ENCODE measurements at places on chromosomes 1 and 21.

DNA sequence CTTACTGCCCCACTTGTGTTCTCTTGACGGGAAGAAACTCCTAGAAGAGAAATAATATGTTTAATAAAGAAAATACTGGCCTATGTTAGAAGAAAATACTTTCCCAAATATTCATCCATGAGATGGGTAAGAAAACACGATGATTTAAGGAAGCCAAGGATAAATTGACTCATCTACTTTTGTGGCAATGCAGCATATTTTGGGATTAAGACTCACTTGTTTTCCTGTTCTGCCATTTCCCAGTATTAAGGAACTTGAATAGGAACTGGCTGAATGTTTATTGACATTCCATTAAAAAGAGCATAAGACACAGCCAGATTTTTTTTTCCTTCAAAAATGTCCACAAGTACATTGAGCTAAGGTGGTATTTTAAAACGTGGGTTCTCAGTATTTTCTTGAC, 10.9 kb upstream of the ADAMTS5 start:
- DNase-seq = no peak

GRCh38 chr1:41348394-41348793, 12.8 kb upstream of the FOXO6 start:
- DNase-seq = no peak

DNA sequence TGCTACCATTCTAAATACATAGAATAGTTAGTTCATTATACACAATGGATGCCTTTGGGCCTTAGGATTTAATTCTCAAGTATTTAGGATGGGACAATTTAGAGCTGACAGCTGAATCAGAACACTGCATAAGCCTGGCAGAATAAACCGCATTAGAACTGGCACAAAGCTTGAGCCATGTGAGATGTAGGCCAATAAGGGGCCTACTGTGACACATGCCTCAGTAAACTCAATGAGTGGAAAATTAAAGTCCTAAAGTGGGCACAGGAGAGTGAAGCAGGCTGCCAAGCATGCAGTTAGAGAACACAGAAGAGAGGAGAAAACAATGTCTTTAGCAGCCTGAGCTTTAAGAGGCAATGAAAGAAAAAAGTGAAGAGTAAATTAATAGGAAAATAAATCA, 24.3 kb downstream of the SCYL3 start:
- DNase-seq = no peak

DNA sequence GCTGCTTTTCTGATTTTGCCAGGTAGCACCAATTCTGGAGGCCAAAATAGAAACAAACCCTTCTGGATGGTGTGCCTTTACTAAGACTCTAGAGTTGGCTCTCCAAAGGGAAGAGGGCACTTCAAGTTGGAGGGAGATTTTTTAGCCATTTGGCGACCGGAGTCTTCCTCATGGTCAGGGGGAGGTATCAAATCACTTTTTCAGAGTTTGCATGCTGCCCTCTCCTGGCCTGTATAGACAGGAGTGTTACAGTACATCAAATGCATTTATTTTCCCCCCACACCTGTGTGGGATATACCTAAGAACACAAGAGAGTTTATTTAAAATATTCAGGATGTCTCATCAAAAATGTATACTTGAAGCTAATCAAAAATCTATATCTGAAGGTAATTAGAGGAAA, 3.2 kb downstream of the GREM2 start:
- DNase-seq = no peak

DNA sequence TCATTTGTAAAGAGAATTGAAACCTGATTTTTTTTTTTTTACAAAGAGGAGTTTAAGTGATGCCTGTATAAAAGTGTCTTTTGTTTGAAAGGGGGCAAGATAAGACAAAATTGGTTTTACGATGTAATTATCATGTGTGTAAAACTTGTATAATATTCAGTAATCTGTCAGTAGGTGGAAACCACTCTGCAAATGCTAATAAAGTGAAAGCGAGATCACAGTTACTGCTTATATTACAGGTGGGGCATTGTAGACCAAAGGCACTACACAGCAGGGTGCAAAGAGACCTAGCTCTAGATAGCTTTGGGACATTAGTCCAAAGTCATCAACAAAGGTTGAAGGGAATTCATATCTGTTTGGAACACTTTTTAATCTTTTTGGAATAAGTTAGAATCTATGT, 174.2 kb downstream of the LHX8 start:
- DNase-seq = no peak

GRCh38 chr1:36652586-36652985, 169.9 kb upstream of the CSF3R start:
- DNase-seq = no peak

- no peak for DNase-seq
Measured at GRCh38 chr1:195637539-195637938, 970.7 kb downstream of the KCNT2 start.

DNA sequence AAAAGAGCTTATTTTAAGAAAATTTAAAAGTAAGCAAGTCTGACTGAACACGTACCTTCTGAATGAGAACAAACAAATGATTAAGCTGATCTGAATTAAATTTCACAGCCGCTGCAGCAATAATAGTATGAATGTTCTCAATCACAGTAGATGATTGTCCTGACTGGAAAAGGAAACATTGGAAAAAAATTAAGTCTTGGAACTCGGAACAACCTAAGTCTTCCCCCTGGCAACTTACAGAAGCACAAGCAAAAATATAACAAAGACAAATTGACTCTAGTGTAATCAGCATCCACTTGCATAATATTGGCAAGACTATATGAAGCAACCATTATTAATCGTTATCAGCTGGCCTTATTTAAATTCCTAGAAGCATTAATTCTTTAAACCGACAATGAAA, 60.5 kb downstream of the USP24 start:
- DNase-seq = no peak

DNA sequence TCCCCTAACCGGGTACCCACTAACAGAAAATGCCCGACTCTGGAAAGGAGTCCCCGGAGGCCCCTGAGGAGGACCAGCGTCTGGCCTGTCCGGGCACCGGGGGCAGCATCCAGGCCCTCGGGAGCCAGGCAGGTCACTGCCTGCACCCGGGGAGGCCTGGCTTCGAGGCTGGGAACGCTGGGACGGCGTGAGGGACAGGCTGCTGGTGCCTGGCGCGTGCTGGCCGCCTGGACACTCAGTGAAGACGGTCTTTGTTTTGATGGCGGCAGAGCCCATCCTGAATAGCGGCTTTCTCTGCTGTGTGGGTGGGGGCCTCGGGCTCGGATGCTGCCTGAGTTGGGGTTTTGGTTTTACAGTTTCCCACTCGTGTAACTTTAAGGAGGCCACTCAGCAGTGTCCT, 37.6 kb downstream of the PRKCZ start:
- DNase-seq = no peak

Data from activated CD4-positive, alpha-beta T cell treated with anti-CD3 and anti-CD28 coated beads for 4 hours (primary cell).